Astrocyte of the cerebellum (primary cell): ENCODE measurements at places on chromosomes 4 and X.

DNA sequence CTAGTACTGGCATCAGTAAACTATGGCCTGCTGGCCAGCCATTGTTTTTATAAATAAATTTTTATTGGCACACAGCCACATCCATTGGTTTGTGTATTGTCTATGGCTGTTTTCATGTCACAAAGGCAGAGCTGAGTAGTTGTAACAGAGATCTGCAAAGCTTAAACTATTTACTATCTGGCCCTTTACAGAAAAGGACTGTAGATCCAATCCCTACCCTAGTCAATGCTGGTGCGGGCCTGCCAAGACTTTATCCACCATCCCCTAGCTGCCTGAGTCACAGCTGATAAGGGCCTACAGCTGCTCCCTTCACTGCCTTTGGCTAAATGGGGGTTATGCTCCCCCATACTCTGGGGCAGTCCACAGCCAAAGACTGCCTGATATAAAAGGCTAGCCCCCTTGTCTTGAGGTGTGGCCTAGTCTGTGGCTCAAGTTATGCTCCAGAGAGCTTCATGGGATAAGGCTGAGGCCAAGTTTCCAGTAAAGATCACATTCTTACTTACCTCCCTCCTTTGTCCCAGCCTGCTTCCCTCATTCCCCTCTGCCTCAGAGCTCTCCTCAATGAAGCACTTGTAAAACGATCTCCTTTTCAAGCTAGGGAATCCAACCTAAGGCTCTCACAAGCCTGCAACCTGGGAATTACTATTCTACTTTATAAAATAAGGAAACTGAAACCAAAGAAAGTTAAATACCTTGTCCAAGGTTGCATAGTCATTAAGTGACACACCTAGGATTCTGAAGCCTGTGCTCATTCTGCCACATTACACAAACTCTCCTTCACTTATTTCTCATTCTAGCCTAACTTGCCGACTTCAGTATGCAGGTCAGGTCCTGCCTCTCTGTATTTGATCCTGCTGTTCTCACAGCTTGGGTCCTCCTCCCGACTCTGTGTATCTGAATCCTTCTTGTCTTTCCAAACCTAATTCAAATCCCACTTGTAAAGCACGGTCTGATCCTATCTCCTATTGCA lies 20.7 kb downstream of the ACE2 start:
- DNase-seq: no peak

DNA sequence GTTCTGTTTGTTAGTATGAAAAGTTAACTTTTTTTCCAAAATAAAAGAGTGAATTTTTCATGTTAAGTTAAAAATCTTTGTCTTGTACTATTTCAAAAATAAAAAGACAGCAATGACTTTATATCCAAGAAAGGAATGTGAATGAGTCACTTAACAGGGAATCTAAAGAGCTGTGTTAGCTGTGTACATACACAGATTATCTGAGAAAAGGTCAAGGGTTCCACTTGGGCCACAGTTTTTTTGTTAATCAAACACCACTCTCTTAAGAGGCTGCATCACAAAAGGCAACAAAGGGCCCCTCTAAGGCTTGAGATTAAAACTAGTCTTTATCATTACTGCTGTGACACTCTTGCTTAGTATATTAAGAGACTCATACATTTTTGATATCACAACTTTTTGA lies 82.1 kb downstream of the FIP1L1 start:
- no peak for DNase-seq

- no peak for DNase-seq
Measured at GRCh38 chr4:177301126-177301639, 8.5 kb upstream of the NEIL3 start.

GRCh38 chrX:35809781-35810180 lies 11.6 kb downstream of the MAGEB16 start:
- no peak for DNase-seq

DNA sequence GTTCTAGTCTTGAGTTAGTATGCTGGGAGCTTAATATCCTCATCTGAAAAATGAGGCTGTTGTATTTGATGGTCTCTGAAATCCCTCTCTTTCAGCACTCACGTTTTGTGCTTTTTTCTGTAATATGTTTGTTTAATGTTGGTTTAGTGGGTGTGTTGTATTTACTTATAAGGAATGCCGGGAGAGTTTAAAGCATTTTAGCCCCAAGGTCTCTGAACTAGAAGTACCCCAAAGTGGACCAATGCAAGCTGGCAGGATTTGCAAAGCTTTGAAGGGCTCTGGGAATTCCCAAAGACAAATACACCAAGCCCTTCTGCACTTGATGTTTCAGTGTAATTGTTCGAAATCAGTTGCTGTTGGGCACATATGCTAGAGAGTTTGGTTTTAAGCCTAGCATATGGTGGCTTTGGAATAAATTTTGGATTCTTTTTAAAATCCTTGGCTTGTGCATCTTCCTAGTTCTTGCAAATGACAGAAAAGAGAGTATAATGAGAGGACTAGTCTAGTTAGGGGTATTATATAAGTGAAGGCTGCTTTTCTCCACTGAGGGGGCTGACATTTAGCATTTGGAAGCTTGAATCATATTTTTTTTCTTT lies 371.4 kb upstream of the BOD1L1 start:
- DNase-seq: no peak

- DNase-seq: no peak
Measured at GRCh38 chrX:114152130-114152529, 431.8 kb upstream of the HTR2C start.
